ENCODE measurements at places on chromosomes 5 and 9.

DNA sequence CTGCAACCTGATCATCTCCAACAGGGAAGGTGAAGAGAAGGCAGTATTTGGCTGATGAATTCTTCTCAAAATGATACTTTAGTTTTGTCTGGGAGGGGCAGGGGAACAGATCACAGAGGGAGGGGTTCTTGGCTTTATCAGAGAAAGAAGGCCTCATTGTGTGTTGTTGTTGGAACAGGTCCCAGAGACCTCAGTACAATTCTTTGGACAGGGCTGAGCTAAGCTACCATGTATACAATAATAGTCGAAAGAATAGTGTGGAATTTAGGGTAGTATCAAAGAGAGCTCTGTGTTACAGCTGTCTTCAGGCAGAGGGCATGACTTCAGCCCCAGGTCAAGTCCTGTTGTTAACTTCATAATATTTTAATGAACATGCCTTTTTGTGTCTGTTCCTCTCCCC lies 39.9 kb downstream of the ARHGAP26 start:
- DNase-seq: no peak

GRCh38 chr9:15529566-15530324 lies 19.0 kb upstream of the PSIP1 start:
- DNase-seq: no peak

- DNase-seq: no peak
These were observed 52.3 kb downstream of the RAD23B start for GRCh38 chr9:107335331-107335730.

GRCh38 chr5:130112246-130112645 lies 208.0 kb downstream of the CHSY3 start:
- no peak for DNase-seq

- no peak for DNase-seq
These were observed 1.6 kb upstream of the C5orf52 start for GRCh38 chr5:157669701-157670097.

DNA sequence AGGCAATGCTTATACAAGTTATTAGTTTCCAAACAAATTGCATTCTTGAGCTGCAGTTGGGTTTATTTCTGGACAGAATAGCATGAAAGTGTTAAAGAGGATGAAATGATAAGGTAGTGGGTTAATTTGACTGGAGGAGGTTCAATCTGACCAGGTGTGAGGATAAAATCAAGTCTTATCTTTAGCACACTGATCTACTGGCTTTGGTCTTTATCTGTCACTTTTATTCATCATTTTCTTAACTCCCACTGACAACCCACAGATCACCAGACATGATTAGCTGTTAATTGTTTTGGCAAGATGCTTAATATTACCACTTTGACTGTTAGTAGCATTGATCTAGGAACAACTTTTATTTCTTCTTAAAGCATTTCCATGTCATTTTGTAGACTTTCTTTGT lies 74.4 kb upstream of the CNTLN start:
- no peak for DNase-seq

GRCh38 chr9:81293651-81294050 lies 395.7 kb downstream of the TLE1 start:
- DNase-seq: no peak

GRCh38 chr9:109311286-109311685 lies 9.6 kb downstream of the EPB41L4B start:
- DNase-seq: no peak

GRCh38 chr9:86096386-86096785 lies 3.0 kb downstream of the GOLM1 start:
- no peak for DNase-seq

- DNase-seq: no peak
These were observed 446.1 kb downstream of the ANXA1 start for GRCh38 chr9:73597771-73598170.

- DNase-seq: no peak
These were observed 7.1 kb upstream of the ORM1 start for GRCh38 chr9:114315723-114316363.

DNA sequence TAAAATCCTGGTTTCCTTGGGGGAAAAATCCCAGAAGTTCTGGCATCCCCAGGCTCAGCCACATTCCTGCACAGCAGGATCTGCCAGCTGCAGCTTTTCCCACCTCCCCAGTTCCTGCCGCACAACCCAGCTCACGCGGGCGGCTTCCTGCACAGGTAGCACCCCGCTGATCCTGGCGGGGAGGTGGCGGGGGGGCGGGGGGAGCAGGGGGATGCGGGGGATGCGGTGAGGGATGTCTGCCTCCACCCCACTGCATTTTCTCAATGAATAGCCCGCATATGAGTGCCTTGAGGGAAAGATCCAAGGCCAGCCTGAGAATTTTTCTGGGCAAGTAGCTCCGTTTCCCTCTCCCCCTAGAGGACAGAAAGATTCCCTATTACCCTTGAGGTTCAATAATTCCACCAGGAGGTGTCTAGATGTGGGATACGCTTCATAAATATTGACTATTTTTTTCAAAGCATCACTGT lies 21.1 kb downstream of the GFPT2 start:
- no peak for DNase-seq

DNA sequence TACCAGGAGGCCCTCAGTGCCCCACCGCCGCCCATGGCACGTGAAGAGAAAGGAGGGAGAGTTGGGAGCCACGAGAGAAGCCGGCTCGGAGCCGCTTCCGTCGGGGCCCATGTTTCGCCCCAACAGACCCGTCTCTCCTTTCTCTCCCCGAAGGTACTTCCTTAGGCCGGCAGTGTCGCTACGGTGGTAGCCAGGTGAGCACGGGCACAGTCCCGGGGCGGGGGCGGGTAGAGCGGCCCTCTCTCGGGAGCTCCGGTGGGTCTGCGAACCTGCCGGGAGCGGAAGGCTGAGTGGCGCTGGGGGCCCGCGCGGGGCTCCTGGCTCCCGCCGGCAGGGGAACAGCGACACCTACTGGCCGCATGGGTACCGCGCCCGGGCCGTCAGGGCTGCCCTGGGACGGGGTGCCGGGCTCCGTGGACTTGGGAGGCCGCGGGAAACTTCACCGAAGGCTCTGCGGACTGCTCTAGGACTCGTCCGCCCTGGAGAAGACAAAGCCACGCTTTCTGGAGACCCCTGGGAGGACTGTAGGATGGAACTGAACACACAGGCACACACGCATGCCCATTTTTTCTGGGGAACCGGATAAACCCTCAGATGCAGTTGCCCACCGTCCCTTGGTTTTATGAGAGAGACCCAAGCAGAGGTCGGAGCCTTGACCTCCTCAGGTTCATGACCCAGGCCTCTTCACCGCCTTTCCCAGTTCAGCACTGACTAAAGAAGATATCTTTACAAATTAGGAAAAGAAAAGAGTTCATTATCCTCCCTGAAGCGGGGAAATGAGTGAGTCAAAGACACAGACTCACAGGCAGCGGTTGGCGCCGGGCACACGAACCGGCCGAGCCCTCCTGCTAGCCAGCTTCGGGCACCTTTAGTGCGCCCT lies 202.5 kb downstream of the MEF2C start:
- DNase-seq: peak; percentile 53

DNA sequence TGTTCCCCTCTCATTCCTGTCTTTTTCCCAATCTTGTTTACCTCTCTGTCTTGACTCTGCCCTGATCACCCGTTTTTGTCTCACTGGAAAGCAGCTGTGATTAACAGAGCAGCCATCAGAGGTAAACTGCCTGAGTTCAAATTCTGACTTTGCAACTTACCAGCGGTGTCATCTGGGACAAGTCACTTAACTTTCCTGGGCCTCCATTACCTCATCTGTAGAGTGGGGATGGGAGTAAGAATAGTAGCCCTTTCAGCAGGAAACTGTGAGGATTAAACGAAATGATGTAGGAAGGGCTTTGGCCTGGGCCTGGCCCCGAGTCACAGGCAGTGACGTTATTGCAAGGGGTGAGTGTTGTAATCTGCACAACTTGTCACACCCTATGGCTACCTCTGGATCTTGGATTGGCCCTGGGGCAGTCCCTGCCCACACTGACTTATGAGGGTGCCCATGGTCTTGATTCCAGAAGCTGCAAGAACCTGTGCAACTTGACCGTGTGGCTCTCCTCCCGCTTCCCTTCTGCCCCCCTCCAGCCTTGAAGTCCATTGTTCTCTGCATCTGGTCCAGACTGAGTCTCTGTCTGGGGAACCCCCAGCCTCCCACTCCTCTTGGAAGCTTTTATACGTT lies 657 bp upstream of the PCDH12 start:
- DNase-seq: no peak

DNA sequence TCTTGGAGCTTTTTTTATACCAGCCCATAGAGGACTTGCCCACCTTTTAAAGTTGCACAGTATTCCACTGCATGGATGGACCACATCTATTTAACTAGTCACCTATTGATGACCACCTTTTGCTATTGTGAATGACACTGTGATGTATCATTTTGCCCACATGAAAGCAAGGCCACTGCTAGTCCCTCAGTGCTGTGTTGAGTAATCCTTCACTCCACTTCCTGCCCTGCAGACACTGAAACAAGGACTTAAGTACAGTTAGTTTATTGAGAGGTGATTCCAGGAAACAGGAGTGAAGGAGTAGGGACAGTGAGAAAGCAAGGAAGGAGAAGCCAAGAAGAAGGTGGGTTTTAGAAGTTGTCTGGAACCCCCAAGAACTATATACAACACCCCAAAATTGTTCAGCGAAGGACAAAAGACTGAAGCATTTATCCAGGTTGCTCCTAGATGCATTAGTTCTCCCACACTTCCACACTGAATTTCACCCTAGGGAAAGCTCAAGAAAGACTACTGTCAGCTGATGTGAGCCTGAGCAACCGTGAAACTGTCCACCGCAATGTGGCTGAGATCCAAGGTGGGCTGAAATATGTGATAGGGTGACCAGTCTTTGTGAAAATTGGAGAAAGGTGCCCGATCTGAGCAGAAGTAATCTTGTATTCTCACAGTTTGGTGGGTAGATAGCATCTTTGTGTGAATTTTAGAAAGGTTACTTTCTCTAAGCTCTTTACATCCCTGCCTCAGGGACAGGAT lies 45.2 kb upstream of the ANKRD31 start:
- DNase-seq: no peak

DNA sequence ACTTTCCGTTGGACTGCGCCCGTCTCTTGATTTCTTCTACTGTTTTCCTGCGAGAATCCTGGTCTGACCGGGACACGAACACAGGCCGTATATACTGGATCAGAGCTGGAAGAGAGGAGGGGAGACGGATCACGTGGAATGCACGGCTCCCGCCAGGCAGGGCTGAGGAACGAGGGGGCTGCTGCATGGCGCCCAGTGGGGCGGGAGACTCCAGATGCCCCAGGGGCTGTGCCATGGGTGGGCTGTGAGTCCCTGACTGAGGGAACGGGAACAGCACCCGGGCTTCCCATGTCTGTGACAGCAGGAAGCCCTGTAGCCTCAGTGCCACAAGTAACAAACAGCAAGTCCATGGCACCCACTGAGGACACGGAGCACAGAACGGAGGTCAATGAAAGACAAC lies 34.0 kb downstream of the LPCAT1 start:
- no peak for DNase-seq

DNA sequence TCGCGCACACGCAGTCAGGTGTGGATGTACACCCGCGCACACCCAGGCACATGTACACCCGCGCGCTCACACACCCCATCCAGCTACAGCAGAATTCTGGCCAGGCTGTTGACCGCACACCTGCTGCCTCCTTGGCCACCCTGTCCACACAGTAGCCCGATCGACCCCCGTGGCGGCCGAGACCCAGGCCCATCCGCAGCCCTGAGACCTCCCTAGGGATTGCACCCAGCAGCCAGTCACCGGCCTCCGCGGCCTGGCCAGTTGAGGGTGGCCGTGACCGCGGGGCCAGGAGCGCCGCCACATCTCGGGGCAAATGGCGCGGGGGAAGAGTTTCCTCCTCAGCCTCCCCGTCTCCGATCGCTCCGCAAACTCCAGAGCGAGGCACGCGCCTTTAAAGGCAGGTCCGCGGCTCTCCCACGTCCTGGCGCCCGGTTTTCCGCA lies 774 bp upstream of the ADAMTS16 start:
- no peak for DNase-seq

GRCh38 chr5:89998519-89999305 lies 410.8 kb downstream of the CETN3 start:
- no peak for DNase-seq

DNA sequence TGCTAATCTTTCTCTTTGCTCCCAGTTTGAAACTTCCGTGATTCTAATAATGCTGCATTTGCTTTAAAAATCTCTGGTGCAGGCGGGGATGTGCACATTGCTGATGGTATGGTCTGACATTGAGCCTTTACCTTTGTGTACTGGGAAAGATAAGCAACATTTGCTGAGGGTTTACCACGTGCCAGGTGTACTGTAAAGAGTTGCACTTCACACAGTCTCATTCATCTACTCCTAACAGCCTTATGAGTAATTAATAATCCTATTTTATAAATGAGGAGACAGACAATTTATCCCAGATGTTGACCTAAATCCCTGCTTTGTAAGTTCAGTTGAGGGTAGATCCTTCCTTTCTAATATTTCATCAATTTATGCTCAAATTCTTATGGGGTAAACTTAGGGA lies 726 bp upstream of the ADGRV1 start:
- DNase-seq: no peak

- DNase-seq: no peak
These were observed 640 bp downstream of the TRIM32 start for GRCh38 chr9:116687754-116688135.

GRCh38 chr9:93255494-93255867 lies 71.5 kb downstream of the WNK2 start:
- DNase-seq: no peak

DNA sequence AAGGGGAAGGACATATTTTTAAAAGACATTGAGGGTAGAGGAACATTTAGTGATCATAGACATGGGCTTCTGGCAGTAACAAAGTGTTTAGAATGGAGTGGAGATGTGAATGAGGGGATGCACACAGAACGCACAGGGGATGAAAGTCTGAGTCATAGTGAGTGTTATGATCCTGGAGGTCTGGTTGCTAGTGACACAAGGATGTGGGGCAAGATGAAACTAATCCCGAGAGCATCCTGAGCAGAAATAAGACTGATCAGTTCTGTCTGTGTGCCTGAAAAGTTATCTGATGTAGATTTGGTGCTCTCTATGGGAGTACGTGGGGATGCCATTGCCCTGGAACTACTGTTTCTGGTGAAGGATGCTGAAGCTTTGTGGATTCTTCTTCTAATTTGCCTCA lies 141.1 kb downstream of the CHSY3 start:
- no peak for DNase-seq

DNA sequence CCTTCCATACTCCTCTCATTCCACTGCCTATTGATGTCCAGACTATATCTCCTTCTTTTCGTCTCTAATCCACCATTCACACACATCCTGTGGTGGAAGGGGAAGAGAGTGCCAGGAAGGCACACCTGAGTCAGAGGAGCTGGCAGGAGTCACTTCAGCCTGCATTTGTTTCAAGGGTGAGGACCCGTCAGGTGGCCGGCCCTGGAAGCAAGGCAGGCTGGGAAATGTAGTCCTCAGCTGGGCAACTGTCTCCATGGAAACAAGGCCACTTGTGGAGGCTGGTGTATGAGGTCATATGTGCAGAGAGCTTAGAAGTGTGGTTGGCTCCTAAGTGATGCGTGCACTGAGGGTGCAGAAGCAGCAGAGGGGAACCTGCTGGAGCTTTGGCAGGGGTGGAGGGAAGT lies 278.4 kb downstream of the NSG2 start:
- DNase-seq: no peak

DNA sequence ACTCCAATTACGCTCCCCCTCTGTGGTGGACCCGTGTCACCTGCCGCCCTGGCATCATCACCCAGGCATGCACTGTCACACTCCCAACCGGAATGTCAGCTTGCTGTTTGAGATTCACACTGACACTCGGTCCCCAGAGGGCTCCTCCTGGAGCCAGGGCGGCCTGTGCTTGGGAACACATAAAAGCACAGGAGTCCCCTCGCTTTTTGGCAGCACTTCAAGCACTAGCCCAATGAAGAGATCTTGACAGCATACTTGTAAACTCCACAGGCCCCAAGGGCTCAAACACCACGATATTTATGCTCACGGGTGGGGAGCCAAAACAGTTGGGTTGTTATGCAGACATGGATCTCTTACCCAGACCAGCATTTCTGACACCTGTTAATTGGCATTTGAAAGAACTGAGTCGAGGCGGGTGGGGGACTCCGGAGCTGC lies 90.8 kb upstream of the EGFLAM start:
- no peak for DNase-seq
